ENCODE measurements at places on chromosomes 1 and 21.

- DNase-seq = peak; percentile 17
Measured at GRCh38 chr21:43827015-43827611, 37.7 kb downstream of the RRP1 start.

DNA sequence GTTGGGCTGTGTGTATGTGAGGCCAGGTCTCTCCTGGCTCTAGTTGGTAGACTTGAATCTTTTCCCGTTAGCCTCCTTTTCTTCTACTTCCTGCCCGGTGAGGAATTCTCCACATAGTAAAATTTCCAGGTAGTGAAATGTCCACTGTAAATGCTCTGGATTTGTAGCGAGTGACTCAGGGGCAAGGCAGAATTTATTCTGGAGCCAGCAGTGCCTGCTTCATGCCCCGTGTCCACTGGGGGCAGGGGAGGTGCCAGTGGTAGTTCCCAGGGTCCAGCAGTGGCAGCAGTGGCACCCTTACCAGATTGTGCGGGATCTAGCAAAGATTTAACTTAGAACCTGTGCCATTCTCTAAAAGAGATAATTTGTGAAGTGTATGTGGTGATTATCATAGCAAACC is 74.5 kb upstream of the USP24 start:
- no peak for DNase-seq

- DNase-seq = no peak
Measured at GRCh38 chr1:61482170-61482734, 242.7 kb downstream of the TM2D1 start.

GRCh38 chr1:173532237-173532636 is 55.1 kb downstream of the PRDX6 start:
- no peak for DNase-seq

- DNase-seq = no peak
Measured at GRCh38 chr1:157081707-157082106, 17.9 kb downstream of the ETV3L start.

DNA sequence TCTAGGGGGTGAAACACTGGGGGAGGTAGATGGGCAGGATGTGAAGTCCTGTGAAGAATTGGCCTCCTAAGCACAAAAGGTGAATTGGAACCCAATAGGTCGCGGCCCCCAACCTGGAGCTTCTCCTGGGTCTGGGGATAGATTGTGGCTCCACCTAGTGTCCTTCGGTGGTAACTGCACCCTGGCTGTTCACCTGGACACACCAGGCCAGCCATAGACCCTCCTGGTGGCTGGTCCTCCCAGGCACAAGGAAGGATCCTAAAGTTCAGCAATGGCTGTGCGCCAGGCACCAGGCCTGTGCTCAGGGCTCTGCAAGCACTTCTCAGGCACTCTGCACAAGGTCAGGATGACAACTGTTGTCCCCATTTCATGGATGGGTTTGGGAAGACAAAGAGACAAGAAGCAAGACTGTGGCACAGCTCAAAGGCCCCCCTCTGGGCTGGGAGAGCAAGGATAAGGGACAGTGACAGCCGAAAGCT is 13.5 kb downstream of the ESPN start:
- DNase-seq = no peak

DNA sequence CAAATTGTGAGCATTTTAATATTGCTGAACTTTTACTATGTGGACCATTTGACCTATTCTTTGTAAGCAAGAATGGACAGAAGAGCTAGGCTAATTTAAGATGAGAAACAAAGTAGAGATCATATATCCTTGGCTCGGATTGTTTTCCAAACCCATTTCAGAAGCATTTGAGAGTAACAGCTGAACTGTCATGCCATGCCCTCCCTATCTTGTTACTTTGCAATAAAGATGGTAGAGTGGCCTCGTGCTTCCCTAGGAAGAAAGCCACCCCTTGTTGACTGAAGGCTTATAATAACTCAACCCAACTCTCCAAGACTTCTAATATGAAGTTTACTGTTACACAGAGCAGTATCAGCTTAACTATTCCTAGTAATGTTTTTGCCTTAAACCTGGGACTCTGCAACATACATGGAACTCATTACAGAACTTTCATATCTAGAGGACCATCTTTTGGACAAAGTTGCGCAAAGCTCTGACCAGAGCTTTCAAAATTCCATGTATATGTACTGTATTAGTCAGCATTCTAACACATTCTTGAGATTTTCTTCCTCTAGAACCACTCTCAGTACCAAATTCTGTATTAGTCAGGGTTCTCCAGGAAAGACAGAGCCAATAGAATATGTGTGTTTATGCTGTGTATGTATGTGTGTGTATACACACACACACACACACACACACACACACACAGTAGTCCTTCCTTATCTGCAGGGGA is 68.7 kb downstream of the ADAMTS1 start:
- no peak for DNase-seq

DNA sequence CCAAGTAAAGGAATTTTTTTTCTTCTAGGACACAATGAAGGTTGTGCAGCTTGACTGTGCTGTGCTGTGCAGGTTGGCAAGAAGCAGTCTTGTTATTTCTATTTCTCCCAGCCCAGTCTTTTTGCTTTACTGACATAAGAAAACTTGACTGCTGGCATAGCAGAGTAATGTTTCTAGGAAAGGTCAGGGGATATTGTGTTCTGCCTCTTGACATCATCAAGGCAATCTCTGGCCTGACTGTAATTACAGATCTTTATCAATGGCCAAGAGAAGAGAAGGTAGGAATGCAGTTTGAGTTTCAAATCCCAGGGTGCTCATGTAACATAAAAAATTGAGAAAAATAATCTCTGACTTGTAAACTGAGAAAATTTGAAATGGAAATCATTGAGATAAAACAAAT is 226.3 kb upstream of the ADGRL4 start:
- no peak for DNase-seq

GRCh38 chr1:88877382-88877825 is 14.0 kb downstream of the GTF2B start:
- DNase-seq = no peak

- no peak for DNase-seq
Measured at GRCh38 chr1:226480461-226480860, 68.1 kb upstream of the STUM start.

DNA sequence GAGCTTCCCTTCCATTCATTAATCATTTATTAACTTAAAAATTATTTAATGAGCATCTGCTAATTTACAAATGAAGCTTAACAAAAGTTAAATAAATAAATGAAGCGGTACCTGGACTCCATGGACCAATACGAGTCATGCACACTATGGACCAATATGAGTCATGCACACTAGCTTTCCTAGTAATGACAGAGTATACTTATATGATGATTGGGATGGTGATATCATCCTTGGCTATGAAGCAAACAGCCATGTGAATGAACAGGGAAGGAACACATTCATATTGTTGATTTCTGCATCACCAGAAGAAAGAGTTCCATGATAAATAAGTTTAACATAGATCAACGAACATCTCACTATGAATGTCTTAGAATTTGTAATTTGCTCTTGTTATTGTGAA is 109.9 kb downstream of the SPAG17 start:
- DNase-seq = no peak

DNA sequence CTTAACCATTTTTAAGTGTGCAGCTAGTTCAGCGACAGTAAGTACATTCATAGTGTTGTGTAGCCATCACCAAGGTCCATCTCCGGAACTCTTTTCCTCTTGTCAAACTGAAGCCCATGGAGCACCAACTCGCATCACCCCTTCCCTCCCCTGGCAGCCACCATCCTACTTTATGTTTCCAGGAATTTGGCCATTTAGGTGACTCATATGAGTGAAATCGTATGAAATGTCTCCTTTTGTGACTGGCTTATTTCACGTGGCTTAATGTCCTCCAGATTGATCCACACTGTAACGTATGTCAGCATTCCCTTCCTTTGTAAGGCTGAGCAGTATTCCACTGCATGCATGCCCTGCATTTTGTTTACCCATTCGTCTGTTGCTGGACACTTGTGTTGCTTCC is 2.5 kb downstream of the COL6A2 start:
- DNase-seq = peak; percentile 59

DNA sequence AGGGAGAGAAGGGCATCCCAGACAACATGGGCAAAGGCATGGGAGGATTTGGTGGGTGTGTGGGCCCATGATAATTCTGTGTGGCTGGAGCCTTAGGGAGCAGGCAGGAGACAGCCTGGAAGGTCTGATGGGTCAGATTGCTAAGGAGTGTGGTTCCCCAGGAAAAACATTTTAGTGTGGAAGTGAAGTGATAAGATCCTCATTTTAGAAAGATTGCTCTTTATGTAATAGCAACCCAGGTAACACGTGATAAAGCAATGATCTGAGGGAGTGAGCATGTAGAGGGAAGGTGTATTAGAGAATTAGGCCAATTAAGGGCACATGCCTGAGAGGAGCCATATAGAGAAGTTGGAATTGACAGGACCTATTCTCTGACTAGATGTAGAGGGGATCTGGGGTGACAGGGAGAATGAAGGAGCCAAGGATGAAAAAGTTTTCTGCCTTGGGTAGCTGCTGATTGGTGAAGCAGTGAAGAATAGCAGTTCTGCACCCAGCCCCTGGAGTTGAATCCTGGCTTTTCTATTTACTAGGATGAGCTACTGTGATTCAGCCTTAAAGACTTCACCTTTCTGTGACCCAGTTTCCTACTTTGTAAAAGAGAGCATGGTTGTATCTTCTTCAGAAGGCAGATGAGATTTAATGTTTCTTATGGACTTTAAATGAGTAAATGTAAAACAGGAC is 18.7 kb upstream of the SLAMF6 start:
- DNase-seq = no peak

DNA sequence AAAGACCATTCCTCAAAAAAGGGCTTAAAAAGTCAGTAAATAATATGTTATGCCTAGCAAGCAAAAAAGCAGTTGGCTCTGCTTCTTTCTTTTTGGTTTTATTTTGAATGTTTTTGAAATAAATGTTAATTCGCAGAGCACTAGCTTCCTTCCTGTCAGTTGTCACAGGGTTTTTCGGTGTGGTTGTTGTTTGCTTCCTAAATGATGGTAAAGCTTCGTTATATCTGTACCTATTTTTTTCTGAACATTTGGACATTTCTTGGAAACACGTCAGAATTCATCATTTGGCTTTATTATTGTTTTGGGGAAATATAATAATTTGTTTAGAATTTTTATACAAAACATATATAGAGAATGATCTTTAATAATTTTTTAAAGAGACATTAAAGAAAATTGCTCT is 351.9 kb upstream of the SGIP1 start:
- DNase-seq = no peak

GRCh38 chr1:94873520-94874351 is 53.2 kb downstream of the CNN3 start:
- DNase-seq = no peak

GRCh38 chr1:205318231-205318991 is 3.1 kb downstream of the NUAK2 start:
- DNase-seq = no peak

GRCh38 chr1:223308136-223308535 is 55.8 kb downstream of the SUSD4 start:
- no peak for DNase-seq

DNA sequence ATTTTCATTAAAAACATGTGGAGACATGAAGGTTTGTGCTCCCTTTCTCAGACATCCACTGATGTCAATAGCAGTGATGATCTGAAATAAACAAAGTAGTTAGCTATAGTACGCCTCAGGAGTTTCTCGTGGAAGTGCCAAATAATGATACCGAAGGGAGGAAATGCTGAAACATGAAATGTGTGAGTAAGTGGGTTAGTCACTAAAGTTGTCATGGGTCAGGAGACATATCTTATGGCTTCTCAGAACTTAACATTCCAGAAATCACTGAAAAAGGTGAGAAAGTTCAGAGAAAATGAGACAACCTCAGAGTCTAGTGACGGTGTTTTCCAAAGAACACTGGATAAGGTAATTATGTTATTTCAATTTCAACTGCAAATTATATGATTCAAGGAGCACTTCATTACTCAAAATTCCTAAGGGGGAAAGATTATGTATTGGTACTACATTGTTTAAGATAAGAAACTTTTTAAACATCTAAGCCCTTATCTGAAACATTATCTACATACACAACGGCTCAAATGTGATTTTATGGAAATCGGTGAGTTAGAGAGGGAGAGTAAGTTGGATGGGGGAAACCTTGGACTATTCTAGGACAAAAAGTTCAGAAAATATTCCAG is 20.6 kb downstream of the NIBAN1 start:
- DNase-seq = no peak

- peak; percentile 47 for DNase-seq
Measured at GRCh38 chr1:9028921-9029705, 2.9 kb upstream of the SLC2A7 start.

GRCh38 chr1:100557606-100557953 is 19.6 kb downstream of the GPR88 start:
- no peak for DNase-seq

DNA sequence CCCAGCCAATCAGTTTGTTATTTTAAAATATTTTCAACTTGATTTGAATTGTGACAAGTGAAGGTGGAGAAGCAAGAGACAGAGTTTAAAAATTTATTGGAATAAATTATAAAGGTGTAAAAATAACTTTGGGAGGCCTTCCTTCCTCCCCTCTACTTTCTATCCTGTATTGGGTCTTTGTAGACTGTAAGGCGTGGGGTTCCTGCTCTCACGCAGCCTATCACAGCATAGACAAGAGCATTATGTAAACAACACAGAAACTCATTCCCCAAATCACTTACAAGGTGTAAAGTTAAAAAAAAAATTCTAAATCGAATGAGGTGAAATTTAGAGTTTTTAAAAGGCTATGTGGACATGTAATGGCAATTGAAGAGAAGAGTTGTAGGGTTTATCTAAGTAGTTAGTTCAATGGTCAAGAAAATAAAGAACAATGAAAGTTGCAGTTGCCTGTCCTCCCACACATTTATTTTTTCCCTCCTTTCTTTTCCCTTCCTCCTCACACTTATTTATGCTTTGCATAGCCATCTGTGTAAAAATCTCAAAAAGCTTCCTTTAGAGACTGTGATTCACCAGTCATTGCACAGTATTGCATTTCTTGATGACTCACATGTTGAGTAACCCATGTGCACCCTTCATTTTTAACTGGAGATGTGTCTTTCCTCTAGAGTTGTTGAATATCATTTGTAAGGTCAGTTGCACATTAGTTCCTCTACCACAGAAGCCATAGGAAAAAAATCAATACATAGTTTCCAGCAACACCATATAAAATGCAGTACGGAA is 242.2 kb downstream of the PTPRC start:
- DNase-seq = peak; percentile 90

- peak; percentile 100 for DNase-seq
Measured at GRCh38 chr1:33433509-33434362, 2.8 kb upstream of the PHC2 start.

DNA sequence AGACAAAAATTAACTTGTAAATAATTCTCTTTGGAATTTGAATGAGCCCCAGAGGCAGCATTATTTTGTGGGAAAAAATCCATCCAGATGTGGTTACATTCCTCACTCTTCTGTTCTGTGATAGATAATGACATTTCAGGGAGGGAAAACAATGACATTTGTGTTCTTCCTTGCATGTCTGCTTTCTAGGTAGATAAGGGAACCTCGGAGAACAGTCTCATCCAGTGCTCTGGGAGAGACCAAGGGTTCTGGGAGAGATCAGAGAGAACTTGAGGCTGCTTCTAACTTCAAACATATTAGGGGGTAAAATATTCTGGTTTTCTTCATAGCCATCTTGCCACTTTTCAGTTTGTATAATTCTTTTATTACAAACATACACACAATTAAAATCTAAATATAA is 269.2 kb downstream of the NEGR1 start:
- DNase-seq = no peak
